ENCODE measurements at places on chromosomes 5 and 9.
A peak's percentile ranks its signal among the peaks of the same experiment; 100 is the strongest.

DNA sequence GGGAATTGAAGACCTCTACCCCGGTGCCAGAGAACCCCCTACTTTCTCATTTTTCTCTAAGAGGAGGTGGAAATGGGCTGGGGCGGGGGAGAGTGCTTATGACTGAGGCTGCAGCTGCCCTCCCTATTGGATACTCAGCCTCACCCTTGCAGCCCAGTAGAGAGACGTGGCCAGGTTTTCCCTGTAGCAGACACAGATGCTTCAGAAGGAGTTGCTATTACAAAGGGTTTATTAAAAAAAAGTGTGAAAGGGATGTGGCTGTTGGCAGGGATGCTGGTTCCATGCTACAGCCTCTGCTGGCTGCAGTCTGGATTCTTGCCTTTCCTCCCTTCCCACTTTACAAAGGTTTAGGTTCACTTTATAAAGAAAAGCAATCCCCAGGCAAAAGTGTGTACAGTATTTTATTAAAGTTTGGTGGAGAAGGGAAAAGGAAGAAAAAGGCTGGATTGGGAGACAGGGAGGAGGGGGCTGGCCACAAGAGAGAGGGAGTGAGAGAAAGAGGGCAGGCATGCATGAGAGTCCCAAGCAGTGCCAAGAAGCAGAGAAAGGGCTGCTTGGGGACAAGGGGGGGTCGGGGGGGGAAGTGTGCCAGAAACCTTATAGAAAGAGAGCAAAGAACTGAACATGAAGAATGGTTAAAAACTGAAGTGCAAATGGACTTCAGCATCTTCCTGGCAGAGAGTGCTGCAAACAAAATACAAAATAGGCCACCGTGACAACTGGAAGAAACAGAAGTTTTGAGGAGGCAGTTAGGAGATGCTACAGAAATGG lies 29.5 kb upstream of the NFIB start:
- no peak for DNase-seq

- DNase-seq, result peak; percentile 72
Measured at GRCh38 chr9:124453586-124454191, 3.4 kb downstream of the ADGRD2 start.

GRCh38 chr9:128213746-128214497 lies 10.7 kb downstream of the DNM1 start:
- DNase-seq, result no peak

- DNase-seq, result no peak
Measured at GRCh38 chr9:16069671-16070454, 517.0 kb downstream of the CCDC171 start.

DNA sequence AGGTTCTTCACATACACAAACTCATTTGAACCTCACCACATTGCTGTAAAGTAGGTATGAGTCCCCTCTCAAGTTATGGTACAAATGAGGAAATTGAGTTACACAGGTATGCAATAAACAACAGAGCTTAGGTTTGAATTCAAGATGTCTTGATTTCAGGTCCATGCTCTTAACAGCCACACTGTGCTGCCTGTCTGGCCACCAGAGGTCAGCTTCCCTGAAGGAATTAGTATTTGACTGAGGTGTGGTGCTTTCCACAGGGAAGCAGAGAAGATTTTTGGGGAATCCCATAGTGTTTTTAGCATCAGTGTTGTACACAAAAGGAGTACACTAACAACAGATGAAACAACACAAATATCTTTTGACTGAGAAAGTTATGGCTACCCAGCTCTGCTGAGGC lies 94.4 kb upstream of the ITGA1 start:
- DNase-seq, result no peak

GRCh38 chr5:164002214-164002613 lies 496.8 kb downstream of the MAT2B start:
- no peak for DNase-seq

DNA sequence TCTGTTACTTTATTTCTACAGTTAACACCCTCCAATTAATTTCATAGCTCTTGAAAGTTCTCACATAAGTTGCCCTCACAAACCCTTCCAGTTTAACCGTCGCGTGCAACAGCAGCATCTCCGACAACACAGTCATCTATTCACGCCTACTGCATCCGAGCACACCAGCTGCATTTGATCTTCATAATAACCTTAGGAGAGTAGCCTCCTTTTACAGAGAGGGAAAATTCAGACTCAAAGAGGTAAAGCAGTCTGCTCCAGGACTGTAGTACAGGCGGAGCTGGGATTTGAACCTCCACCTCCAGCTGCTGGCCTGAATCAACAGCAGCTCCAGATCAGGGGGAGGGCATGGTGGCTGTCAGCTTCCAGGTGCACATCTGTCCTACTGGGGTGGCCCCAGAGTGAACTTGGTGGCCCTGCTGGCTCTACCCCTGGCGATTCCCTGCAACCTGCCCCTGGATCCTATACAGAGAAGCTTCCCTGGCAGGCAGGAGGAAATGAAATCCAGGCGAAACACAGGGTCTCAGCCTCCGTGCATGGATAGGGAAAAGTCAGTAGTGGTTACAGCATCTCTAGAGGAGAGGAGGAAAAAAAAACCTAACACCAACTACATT lies 71.6 kb upstream of the UNC5A start:
- no peak for DNase-seq

- DNase-seq, result peak; percentile 48
Measured at GRCh38 chr5:168528521-168529373, at the start of gene FBLL1. FBLL1 (plus strand) TSS chr5:168529305; CDS start chr5:168529505, 200 bp downstream.

- peak; percentile 83 for DNase-seq
Measured at GRCh38 chr5:72920690-72921502, 34.9 kb upstream of the FCHO2 start.

GRCh38 chr5:149731332-149731616 lies 1.2 kb downstream of the PPARGC1B start:
- DNase-seq, result peak; percentile 38

- no peak for DNase-seq
Measured at GRCh38 chr5:130104895-130105688, 200.8 kb downstream of the CHSY3 start.

GRCh38 chr5:87327998-87328397 lies 60.3 kb downstream of the RASA1 start:
- DNase-seq, result no peak

- DNase-seq, result no peak
Measured at GRCh38 chr5:144026286-144026685, 144.2 kb downstream of the YIPF5 start.

DNA sequence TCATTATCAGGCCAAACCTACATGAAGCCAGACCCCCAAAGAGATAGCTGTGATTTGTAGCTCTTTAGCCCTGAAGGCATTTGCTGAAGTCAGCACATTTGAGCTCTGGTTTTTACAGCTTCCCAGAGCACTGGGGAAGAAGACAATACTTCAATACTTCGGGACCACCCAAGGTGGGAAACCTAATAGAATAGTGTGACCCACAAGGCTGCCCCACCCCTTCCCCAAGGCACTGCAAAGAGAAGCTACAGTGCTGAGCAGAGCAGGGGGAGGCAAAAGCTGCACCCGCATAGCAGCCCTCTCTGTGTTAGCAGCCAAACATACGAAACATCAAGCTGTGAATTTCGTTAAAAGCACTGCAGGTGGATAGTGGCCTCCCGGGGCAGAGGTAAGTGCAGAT lies 87.3 kb downstream of the HSD17B3 start:
- no peak for DNase-seq

- no peak for DNase-seq
Measured at GRCh38 chr5:132662004-132662401, 4.0 kb downstream of the IL13 start.

DNA sequence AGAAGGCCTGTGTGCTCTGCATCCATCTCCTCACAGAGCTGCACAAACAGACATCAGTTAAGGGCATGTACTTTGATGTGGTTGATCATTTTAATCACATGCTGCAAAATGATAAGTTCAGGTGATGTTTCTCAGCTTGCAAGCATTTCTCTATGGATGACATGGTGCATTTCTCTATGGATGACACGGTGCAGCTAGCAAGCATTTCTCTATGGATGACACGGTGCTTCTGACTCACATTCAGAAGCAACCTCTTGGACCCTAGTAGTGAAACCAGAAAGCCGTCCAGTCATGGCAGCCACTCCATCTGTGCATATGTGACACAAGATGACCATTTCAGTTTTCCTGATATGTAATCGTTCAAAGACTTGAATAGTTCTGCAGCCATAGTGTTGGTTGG lies 24.1 kb upstream of the RNF20 start:
- DNase-seq, result no peak

DNA sequence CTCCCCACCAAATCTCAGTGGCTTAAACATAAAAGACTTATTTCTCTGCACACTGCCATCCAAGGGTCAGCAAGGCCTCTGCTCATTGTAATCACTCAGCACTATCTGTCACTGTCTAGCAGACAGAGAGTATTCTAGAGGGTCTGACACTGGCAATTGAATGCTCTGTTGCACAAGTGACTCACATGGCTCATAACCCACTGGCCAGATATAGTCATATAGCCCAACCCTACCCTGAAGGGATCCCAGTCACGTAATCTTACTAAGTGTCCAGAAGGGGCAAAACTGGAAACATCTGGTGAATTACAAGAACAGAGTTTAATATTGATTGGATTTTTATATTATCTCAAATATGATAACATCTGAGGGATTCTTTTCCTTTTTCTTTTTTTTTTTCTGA lies 80.7 kb downstream of the TSSK1B start:
- DNase-seq, result no peak

- DNase-seq, result no peak
Measured at GRCh38 chr5:13081116-13081515, 863.4 kb downstream of the DNAH5 start.

DNA sequence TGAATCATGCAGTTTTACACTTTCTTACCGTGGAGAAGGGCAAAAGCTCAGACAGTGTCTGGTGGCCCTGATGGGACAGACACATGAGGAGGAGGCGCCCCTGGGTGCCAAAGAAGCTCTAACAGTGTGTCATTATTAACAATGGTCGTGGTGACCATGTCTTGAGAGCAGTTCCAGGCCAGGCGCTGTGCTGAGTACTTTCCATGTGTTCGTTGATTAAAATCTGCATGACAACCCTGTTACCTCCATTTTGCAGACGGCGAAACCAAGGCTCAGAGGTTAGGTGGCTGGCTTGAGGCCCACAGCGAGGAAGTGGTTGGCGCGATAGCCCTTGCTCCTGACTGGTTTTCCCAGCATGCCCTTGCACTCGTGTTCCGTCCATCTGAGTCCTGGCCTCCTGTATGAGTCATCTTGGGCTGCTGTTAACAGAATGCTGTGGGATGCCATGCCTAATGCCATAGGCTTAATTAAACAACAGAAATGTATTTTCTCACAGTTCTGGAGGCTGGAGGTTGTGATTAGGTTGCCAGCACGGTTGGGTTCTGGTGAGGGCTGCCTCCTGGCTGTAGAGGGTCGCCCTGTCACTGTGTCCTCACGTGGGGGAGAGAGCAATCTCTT lies 92.0 kb downstream of the AMBP start:
- DNase-seq, result no peak

DNA sequence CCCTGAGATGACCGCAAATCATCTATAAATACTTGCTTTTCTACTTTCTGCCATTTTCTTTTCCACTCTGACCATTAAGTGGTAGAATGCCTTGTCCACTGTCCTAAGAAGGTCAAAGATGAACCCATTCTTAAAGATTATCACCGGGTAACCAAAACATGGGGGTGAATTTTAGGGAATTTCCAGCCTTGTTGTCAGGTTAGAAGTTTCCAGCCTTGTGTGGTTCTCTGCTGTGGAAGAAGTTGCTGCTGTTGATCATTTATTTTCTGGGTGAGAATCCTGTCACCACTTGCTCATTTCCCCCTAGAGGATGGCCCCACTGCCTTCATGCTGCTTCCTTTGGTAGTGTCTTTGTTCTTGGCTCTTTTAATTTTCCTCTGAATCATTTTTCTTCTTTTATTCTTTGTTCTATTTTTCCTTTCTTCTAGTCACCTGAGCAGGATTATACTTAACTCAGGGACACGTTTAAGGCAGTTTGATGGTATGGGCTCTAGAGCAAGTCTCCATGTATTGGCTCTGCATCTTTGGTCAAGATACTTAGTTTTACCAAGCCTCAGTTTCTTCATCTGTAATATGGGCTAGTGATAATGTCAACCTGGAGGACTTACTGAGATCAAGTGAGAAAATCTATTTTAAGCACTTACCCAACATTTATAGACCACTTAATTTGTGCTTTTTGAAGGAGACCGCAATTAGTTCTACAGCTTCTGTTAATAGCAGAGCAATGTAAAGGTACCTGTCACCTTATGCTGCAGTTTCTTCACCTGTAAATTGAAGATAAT lies 266.2 kb downstream of the ARHGAP26 start:
- DNase-seq, result no peak

DNA sequence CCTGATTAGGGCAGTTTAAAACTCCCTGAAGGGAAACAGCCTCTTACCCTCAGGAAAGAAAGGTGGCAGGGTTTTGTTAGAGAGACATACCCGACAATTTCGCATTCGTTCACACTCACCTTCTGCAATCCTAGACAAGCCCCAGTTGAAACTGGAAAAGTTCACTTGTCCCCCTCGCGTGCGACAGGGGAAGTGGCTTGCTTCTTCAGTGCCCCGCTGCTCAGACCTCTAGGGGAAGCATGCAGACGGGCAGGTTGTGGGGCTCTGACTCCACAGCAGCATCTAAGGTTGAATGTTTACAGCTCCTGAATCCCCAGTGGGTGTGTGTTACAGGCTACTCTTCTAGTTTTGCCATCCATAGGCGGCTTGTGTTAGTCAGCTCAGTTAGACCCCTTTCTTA lies 575.7 kb upstream of the ACO1 start:
- no peak for DNase-seq

GRCh38 chr5:91382530-91383026 lies 539 bp downstream of the ARRDC3 start:
- peak; percentile 65 for DNase-seq

GRCh38 chr5:35736280-35736679 lies 118.6 kb downstream of the SPEF2 start:
- no peak for DNase-seq

DNA sequence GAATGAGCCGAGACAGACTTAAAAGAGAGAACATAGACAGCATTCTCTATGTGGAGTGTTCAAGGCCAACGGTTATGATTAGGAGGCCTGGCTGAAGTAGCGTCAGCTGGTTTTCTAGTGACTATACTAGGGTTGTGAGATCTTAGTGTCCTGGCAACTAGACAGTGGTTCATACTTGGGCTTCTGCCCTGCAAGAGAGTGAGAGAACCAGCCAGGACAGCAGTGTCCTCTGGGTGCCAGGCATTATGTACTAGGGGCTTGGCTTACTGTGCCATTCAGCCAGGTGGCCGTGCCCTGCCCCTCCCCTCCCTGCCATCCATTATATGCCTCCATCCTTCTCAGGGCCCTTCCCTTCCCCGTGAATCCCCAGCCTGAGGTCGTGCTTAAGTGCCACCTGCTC lies 56.8 kb downstream of the TRIO start:
- DNase-seq, result no peak

DNA sequence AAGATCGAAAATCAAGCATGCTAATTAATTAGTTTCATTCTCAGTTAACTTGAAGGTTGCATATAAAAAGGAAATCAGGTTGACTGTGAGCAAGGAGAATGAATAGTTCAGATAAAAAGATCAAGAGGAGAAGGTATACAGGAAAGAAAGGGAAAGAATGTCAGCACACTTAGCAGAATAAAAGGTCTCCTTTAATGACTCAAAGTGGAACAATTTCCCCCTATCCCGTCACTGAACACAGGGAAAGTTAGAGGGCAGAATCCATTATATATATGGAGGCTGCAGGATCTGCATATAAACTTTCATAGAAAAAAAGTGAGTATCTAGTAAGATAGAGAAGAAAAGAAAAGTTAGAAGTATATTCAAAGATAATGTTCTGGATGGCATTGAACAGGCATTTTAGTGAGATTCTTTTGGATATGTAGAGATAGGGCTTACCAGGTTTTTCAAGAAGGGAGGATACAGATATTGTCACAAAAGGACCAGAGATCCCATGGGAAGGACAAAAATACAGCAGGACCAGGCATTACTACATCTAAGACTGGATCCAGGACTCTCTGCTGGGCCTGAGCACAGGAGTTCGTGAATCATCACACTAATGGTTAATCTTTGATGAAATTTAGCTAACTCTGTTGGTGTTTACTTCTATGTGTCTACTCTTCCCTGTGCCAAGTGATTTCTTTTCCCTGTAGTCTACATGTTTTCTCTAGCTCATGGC lies 988.2 kb upstream of the ARRDC3 start:
- no peak for DNase-seq

All from hematopoietic multipotent progenitor cell treated with erythropoietin and hydrocortisone succinate and interleukin-3 and kit ligand, for 8 days (in vitro differentiated cells).